Naive thymus-derived CD8-positive, alpha-beta T cell (primary cell): ENCODE measurements at places on chromosomes 6 and 20. TPM values are rescaled to one million over a fixed set of nuclear protein-coding genes. Genes with fewer than 3 reads are reported as not detected.

The MRPL14 gene
- 76.5 TPM for polyA plus RNA-seq

DNA sequence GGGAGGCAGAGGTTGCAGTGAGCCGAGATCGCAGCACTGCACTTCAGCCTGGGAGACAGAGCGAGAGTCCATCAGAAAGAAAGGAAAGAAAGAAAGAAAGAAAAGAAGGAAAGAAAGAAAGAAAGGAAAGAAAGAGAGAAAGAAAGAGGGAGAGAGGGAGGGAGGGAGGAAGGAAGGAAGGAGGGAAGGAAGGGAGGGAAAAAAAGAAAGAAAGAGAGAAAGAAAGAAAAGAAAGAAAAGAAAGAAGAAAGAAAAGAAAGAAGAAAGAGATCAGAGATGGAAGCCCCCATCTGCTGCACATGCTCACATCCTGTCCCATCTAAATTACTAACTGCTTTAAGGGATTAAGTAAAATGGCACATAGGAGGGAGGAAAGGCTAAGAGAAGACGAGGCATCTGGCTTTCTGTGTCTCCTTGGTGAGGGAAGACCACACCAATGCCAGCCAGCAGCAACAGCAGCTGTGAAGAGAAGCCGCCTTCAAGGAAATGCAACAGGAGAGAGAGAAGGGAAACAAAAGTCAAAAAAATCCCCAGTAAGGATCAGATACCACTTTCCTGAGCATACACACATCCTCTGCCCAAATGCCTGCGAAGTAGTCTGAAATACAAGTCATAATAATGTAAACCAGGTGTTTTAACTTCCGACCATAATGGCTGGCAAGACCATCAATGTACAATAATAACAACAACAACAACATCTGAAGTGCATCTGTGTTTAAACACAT, 300.2 kb upstream of the JARID2 start:
- DNase-seq = no peak

- no peak for DNase-seq
Measured at GRCh38 chr6:145829950-145830349, 15.4 kb upstream of the FBXO30 start.

The RAD21L1 gene
- not detected for polyA plus RNA-seq

The C20orf96 gene
- 0.67 TPM for polyA plus RNA-seq

DNA sequence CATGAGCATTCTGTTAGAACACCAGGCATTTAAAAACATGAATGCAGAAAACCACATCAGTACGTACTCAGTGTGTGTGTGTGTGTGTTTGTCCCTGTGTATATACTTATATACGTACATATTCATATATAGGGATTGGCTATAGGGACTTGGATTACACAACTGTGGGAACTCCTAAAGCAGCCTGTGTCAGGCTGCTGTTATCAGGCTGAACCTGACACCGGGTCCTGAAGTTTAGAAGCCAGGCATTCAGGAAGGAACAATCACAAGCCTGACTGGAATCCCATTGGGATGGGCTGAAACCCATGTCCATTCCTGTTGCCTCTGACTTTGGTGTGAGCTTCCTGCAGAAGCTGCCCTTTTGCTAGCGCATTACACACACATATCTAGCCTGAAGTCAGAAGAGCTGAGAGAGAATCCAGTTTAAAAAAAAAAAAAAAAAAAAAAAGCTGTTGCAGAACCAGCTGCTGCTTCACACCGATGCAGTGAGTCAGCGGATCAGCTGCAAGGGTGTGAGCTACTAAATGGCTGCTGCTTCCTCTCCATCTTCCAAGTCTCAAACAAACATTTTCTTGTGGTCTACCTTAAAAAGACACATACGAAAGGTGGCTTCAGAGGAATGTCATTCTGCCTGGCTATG, 348.1 kb downstream of the THBS2 start:
- DNase-seq = no peak

DNA sequence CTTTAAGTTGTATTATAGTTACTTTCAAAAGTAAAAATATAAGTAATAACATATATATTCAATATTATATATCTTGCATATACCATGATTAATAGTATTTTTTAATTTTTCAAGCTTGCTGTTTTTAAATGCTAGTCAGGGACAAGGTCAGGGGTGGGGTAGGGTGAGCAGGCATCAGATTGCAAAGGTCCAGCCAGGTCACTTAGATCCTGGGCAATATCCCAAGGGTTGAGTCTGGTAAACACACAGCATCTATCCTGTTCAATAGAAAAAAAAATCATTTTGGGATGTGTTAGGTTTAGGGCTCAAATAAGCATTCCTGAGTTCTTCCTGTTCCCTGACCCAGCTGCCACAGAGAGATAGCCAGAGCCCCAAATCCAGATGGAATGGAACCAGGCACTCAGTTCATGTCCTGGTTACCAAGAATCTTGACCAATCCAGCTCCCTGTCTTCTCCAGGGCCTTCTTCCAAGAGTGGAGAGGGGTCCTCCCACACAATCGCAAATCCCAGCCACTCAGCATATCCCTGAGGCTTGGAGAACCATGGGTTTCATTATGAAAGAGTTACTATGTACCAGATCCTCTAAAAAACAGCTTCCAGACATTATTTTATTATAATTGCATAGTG, 134.9 kb upstream of the TOP1 start:
- DNase-seq = no peak

- DNase-seq = no peak
Measured at GRCh38 chr6:21085643-21086042, 507.9 kb upstream of the SOX4 start.

DNA sequence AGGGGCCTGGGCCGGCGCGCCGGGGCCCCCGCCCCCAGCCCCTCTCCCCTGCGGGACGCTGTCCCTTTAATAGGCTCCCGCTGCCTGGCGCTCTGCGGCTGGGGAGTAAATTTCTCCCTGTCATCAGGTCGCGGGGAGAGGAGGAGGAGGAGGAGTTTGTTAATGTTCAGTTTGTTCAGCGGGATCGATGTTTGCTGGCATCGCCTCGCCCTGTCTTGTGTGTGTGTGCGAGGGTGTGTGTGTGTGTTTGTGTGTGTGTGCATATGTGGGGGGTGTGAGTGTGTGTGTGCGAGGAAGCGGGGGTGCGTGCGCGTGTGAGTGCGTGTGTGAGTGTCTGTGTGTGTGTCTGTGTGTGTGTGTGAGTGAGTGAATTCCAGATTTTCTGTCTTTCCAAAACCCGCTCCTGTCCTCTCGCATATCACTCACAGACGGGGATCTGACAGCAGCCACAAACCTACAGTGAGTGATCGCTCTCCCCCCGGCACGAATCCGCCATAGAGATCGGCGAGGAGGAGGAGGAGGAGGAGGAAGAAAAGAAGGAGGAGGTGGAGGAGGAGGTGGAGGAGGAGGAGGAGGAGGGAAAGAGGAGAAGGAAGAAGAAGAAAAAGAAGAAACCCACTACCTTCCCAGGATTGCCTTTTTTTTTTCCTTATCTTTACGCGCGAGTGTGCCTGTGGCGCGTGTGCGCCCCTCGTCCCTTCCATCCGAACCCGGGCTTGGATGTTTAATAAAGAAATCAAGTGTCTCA, at the start of gene TSHZ2:
TSHZ2 (plus strand) TSS at position 169 of the 748 bp plus-strand sequence. CDS start 936 bp downstream, outside the sequence.
- no peak for DNase-seq

DNA sequence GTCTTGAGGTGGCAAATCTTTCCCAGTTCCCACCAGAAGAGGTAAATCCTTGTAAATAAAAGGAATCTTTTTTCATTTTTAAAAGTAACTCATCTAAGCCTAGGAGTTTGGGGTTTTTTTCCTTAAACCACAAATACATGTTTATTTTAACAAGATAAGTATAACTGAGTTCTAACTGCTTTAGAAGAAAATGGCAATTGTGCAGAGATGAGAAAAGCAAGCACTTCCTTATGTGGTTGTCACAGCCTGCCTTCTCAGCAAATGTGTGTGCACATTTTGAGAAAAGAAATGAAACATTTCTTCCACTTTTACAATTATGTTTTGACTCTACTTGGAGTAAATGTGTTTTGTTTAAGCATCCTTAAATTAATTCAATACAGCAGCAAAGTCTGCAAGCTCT, 17.7 kb downstream of the HCK start:
- DNase-seq = no peak

GRCh38 chr6:145875496-145876211, 61.1 kb upstream of the FBXO30 start:
- DNase-seq = no peak

The AHI1 gene
- polyA plus RNA-seq = 4.9 TPM

The IGF2R gene
- 19.3 TPM for polyA plus RNA-seq

GRCh38 chr6:113104951-113105350, 752.2 kb upstream of the MARCKS start:
- no peak for DNase-seq

GRCh38 chr6:165849534-165850430, 186.7 kb upstream of the PDE10A start:
- no peak for DNase-seq

GRCh38 chr6:162331911-162332310, 395.7 kb downstream of the PRKN start:
- no peak for DNase-seq

DNA sequence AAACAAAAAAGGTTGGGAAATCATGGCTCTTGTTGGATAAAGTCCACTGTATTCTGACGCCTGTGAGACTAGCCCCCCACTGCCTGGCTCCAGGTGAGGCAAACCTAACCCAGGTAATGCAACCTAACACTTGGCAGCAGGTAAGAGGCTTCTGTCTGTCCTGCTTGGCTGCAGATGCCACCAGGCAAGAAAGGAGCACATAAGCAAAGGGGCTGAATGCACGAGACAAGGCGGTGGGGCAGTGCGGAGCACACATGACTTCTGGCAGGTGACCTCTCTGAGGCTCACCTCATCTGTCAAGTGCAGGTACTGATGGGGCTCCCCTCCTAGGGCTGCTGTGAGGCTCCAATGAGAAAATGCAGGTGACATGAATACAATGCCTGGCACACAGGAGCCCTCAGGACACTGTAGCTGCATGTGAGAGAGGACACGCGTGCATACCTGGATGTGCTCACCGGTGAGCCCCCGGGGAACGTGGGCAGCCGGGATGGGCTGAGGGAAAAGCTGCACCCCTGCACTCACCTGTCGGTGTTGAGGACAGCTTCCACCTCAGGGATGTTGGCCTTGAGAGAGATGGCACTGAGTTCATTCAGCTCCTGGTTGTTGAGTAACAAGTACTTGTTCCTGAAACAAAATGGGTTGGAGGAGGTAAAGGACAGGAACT, 54.1 kb downstream of the MYH7B start:
- DNase-seq = no peak

DNA sequence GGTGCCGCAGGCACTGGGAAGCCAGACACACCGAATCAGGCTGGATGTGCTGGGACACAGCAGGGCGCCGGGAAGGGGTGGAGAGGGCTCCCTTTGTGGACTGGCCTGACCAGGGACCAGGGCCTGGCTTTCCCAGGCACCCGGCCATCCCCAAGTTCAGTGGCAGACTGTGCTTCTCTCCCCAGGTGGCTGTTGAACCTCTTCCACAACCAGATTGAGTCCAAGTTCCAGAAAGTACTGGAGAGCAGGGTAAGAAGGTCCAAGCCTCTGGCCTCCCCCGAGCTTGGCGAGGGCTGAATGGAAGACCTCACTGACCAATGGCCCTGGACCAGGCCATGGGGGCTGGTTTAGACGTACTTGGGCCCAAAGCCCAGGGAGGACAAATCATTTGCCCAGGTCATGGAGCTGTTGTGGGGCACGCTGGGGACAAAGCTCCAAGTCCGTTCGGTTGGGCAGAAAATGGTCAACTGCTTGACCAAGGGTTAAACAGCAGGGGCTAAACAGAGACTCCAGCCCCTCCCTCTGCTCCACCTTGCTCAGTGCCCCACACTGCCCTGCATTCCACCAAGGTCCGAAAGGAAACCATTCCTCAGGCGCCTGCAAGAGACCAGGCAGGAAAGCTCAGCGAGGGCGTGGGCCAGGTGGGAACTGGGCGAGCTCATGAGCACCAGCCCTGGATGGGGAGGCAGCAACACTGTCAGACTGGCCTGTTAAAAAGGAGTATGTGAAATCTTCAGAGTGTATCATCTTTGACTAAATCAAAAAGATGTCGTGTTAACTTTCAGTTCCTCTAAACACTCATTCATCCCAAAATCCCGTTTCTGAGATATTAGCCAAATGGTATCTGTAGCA, 9.1 kb downstream of the LBP start:
- no peak for DNase-seq

GRCh38 chr20:20446425-20447015, 78.6 kb downstream of the INSM1 start:
- DNase-seq = no peak

- DNase-seq = no peak
Measured at GRCh38 chr6:8758412-8758811, 323.1 kb upstream of the SLC35B3 start.
